ENCODE measurements at places on chromosomes 4 and X.

GRCh38 chr4:92251711-92252110, 52.1 kb upstream of the GRID2 start:
- DNase-seq: no peak

GRCh38 chr4:78162342-78162741, 105.2 kb downstream of the FRAS1 start:
- DNase-seq: no peak

DNA sequence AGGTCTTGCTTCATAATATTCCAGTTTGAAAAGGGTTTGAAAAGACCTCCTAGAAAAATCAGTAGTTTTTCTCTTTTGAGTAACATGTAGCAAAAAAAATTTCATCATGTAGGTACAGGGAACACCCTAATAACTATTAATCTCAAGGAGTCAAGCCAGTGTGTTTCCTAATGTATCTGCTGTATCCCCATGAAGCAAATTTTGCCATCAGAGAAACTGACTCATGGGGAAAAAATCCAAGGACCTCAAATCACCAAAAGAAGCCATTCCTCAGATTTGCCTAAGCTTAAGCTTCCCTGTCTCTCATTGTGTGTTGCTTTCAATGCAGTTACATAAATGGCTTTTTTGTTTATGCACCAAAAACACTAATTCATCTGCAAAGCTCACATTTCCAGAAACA, 29.7 kb downstream of the F9 start:
- no peak for DNase-seq

GRCh38 chr4:187276736-187277408, 553.2 kb upstream of the FAT1 start:
- no peak for DNase-seq

- no peak for DNase-seq
Observed at GRCh38 chr4:63123441-63123840, 1285.8 kb downstream of the TECRL start.

GRCh38 chr4:150972592-150972991, 42.5 kb downstream of the LRBA start:
- DNase-seq: no peak

Measured in activated CD8-positive, alpha-beta memory T cell treated with anti-CD3 and anti-CD28 coated beads, Interleukin-2, amount 10 ng/mL, durations not matched to agents 7 days and 5 days (primary cell).